ENCODE measurements at places on chromosomes 7 and 10.

DNA sequence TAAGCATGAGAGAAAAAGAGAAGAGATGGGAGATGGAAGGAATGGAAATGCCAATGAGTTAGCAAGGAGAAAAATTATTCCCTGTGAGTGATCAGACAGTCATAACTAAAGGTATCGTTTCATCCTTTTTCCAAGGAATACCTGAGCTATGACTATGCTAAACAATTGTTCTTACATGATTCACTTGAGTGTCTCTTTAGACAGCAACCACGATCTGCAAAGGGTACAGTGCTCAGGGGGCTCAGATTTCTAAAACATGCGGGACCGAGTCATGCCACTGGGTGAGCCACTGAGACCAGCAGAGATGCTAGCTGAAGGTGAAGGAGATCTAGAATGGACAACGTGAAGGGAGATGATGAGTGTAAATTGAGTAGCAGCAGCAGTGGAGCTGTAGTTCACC, 78.0 kb upstream of the CTTNBP2 start:
- no peak for DNase-seq

- DNase-seq = no peak
These were observed 138.3 kb downstream of the CCDC71L start for GRCh38 chr7:106522696-106523095.

DNA sequence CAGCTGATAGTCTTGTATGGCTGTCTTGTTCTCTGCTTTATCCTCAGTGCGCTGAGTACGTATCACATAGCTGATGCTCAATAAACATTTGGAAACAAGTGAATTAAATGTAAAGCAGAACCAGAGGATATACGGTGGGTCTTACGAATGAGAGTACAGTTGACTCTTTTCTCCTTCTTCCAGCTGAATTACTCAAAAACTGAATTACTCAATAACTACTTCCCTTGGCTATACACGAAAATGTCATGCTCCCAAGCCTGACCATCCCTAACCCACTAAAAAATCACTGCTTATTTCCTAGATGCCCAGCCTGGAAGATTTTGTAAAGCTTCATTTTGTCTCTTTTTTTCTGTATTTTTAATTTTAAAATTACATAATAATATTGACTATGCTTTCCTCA, 3.2 kb upstream of the RSU1 start:
- no peak for DNase-seq

DNA sequence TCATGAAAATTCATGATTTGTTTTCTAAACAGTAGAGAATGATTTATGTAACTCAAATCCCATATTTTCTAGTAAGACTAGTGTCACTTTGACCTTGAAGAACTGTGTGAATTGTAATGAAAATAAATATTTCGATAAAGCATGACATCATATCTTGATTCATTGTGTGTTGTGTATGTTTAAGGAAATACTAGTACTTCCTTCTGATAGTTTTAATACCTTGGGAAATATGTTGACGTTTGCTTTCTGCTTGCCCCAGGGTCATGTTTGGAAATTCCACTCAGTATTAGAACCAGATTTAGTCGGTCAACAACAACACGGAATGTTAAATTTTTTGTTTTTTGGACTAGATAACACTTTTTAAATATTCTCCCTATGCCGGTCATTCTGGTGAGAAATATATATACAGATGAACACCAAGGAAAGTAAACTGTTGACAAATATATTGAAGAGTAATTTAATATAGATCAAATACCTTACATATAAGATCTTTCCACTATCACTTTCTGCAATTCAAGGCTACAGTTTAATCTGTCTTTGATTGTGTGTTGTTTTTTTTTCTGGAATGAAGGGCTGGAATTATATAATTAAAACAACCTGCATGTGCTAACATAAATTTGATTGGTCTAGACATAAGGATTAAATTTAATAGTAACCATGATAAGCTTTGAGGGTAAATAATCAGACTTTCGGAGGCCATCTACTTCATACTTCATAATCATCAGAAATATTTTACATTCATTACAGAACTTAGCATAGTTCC, 126.2 kb downstream of the MDFIC start:
- DNase-seq = no peak

DNA sequence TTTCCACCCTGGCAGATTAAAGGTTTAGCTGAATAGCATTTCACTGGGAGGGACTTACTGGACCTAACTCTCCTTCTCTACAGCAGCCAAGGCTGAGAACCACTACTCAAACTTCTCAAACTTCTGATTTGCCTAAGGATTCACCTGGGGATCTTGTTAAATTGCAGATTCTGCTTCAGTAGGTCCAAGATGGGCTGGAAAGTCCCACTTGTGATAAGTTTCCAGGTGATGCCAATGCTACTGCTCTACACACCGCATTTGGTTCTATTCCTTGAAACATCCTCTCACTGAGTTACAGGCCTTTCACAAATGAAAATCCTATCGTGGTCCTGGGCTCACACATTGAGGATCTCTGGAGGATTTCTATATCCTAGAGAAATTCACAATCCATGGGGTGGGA, 147.9 kb downstream of the CHCHD3 start:
- no peak for DNase-seq

DNA sequence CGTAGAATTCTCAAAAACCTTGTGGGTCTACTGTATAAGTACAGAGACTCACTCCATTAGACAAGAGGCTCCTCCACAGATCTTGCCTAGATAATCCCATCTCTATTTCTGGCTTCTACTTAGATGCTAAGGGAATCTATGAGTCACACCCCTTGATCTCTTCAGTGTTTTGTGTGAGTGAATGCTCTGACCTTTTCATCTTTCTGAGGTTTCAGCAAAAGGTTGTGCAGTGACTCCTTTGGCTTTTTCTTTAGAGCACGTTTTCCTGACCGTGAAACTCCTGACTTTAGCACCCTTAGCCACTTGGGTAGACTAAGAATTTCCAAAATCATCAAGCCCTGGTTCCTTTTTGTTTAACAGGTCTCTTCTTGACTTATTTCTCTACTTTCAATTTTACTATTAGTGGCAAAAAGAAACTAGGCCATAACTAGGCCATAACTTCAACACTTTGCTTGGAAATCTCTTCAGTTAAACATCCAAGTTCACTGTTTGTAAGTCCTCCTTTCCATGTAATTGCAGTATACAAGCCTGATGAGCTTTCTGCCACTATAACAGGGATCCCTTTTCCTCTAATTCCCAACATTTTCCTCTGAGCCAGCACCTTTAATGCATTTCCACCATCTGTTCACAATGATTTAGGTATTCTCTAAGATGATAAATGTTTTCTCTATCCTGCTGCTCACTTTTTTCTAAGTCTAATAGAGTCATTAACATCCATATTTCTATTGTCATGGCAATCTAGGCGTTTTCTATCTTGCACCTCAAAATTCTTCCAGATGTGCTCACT, 19.4 kb downstream of the COPG2 start:
- no peak for DNase-seq

DNA sequence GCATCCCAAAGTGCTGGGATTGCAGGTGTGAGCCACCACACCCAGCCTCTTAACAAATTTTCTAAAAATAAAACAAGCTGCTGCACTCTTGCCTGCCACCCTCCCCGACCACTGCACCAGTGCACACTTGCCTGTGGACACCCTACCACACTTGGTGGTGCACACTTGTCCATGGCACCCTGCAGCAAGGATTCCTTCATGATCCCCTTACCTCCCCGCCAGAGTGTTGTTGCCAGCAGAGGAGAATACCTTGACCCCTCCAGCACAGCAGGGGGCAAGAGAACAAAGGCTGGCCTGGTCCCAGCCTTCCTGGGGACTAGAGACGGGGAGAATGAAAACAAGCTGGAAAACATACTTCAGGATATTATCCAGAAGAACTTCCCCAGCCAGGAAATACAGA, 65.9 kb upstream of the KCND2 start:
- no peak for DNase-seq

DNA sequence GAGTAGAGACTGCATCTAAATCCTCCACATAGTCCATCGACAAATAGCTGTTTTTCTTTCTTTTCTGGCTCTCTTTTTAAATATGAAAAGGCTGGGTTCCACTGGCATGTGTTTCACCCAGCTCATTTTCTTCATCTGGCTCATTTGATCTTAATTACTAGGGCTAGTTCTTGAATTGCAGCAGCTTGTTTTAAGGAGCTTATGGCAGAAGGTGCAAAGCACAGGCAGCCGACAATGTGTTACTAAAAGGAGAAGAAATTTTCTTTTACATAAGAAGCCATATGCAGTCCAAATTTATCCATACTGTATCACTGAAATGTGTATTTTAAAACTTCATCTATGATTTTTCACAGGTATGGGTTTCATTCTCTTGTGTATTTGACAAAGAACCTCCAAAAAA, 205.6 kb upstream of the PTER start:
- DNase-seq = no peak

DNA sequence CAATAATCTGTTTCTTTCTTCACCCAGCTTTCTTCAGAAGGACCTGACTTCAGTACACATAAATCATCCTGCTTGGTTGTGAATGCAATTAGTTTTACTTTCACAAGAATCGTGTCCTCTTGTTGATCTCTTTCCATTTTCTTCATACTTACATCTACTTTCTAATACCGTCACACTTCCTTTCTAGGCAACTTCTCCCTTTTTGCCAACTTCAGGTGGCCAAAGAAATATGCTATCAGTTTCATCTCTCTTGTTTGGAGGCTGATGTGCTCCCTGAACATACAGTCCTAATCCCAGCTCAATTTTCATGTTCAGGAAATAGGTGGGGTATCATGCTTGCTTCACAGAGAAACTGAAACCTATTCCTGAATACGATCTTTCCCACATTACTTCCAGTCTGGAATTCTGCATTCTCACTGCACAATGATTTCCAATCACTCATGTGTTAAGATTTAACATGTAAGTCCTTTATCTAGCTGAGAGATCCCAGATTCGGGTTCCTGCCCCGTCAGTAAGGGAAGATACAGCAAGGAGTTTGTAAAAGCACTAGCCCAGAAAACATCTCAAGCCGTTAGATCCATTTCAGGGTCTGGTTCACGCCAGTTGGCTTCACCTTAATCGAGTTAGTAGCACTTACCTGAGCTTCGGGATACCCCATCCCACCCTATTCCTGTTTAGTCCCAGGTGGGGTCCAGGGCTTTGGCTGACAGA, 994 bp downstream of the SLC25A28 start:
- no peak for DNase-seq

- no peak for DNase-seq
These were observed 77.1 kb downstream of the KCNMA1 start for GRCh38 chr10:77560471-77560870.

DNA sequence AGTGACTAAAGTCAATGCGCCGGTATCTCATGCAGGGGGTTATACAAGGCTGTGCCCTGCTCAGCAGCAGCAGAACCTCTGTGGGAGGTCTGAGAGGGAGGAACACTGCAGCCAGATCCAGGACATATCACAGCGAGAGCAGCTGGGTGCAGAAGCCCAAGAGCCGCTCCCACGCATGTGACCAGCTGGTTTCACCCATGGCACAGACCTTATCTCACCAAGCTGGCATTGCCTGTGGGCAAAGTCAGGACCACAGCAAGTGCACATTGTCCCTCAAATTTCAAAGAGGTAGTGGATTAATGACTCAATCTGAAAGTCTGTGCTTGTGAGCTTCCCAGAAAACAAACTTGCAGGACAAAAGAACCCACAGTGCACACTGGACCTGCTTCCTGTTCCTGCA, 31.6 kb upstream of the AKR1C1 start:
- DNase-seq = no peak

DNA sequence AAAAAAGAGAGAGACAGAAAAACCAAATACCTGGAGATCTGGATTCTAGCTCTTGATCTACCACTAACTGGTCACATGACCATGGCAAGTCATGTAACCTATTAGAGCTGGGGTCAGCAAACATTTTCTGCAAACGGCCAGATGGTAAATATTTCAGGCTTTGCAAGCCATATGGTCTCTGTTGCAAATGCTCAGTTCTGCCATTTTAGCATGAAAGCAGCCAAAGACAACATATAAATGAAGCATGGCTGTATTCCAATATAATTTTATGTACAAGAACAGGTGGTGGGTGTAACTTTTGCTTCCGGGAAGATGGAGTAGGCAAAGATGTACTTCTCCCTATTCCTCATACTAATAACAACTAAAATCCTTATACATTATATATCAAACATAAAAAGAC, 6.7 kb downstream of the FRA10AC1 start:
- DNase-seq = no peak

- DNase-seq = no peak
These were observed 278.1 kb downstream of the TCERG1L start for GRCh38 chr10:131033166-131034085.

DNA sequence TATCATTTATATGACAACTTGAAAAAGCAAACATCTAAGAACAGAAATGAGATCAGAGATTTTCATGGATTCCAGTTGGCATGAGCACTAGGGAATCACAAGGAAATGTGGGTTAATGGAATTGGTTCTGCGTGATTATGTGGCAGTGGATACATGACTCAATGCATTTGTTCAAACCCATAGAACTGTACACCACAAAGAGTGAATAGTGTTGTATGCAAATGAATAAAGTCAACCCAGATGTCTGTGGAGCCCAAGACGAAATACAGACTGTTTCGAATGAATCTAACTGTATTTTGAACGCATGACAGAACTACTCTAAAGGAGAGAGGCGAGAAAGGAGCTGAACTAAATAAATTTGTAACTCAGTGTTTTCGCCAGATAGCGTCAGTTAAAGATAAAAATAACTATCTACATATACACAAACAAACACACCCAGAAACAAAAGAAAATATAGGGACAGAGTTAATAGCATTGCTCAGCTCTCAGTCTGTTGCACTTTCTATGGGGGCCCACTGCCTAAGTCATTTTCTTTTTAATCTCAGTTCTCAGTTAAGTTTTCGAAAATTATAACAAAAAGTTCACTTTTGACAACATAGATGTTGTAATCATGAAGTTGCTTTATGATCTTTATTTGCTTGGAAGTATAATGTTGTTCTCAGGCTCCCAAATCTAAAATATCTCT, 636.7 kb upstream of the SEMA3D start:
- DNase-seq = no peak

- no peak for DNase-seq
These were observed 56.8 kb upstream of the FAM171A1 start for GRCh38 chr10:15427843-15428414.

DNA sequence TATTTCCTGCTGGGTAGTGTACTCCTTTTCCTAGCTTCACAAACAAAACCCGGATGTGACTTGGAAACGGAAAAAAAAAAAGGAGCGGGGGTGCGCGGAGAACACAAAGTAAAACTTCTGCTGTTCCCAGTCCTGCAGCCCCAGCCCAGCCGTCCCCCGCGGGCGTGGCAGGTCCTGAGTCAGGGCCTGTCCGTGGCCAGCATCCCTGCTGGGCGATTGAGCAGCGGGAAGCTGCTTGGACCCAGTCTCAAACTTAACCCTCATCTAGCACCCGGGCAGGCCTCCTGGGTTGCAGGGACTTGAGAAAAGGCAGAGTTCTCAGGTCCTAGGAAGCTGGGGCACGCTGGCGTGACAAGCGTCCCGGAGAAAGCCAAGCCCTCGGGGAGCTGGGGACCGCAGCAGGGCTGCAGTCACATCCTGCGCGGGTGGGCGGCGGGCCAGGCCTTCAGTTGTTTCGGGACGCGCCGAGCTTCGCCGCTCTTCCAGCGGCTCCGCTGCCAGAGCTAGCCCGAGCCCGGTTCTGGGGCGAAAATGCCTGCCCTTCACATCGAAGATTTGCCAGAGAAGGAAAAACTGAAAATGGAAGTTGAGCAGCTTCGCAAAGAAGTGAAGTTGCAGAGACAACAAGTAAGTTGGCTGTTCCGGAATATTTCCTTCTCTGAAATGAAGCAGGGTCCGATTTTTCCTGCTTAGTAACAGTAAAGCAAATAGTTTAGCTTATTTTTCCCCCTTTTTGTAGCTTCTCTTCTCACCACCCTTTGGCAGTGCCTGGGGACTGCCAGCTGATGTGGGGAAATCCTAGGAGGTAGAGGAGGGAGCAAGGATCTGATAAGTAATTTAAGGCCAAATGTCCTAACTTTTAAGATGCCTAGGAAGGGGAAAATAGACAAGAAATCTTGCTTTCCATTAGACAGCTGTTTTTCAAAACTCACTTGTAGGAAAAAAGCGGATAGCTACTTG, at the start of gene GNG11:
GNG11 (plus strand) TSS at position 129 of the 960 bp plus-strand sequence; CDS start at position 532, 403 bp downstream.
- DNase-seq = no peak

All from T-helper 2 cell (primary cell).